ENCODE measurements at places on chromosomes 13 and 19.
A peak's percentile ranks its signal among the peaks of the same experiment; 100 is the strongest.

GRCh38 chr13:20378721-20379120 lies 146.6 kb upstream of the GJB6 start:
- DNase-seq = no peak

DNA sequence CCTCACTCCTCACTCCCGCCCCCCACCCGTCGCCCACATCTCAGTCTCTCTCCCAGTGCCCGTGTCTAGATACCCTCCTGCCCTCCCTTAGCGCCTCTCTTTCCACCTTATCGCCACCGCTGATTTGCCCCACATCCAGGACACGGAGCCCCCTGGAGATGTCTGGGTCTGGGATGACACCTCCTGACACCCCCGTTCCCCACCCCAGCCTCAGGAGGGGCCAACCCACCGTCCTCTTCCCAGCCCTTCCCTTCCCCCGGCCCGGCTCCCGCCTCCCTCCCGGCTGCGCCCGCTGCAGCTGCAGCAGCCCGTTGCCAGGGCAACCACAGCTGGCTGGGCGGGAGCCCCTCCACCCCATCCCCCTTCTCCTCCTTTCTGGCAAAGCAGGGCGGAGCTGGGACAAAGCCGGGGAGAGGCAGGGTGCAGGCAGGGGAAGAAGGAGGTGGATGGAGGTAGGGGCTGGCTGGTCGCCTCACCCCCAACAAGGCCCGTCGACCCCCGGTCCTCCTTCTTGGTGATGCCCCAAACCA lies 13.5 kb downstream of the DPF1 start:
- DNase-seq = no peak

DNA sequence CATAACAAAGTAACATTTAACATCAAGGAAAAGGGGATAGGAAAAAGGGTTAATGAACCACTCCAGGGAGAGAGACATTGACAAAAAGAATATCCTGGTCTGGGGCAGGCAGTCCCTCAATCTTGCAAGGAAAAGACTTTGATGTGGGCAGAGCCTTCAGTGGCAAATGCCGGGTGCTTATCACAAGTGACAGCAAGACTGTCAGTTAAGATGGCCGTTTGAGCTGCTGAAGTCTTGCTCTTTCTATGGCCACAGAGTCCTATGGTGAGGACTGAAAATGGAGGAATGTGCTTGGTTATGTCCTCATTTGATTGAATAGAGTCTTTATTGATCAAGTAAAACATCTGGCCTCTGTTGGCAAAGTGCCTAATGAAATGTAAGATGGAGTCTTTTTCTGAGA lies 112.1 kb downstream of the B3GLCT start:
- no peak for DNase-seq

- no peak for DNase-seq
Measured at GRCh38 chr19:50657222-50657669, 8.0 kb downstream of the C19orf81 start.

- DNase-seq = no peak
Measured at GRCh38 chr13:47628666-47629065, 372.4 kb downstream of the SUCLA2 start.

- no peak for DNase-seq
Measured at GRCh38 chr13:55439450-55439849, 1701.3 kb upstream of the PRR20A start.

DNA sequence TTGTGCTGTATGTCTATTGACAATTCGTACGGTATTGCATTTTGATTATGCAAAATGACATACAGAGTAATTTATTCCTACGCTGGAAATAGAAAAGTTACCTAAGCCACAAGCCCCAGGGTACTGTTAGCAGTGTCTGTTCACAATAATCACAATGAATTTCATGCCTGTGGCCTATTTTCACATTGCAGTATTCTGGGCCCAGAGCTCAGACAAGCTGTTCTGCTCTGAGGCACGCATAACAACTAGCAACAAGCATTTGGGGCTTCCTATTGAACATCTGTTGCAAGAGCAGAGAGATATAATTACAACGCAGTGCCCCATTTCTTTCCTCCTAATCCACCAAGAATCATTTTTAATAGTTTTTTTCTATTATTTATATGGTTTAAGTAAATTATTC lies 158.9 kb upstream of the SGCG start:
- no peak for DNase-seq

- DNase-seq = no peak
Measured at GRCh38 chr13:21130116-21130515, 46.2 kb downstream of the SKA3 start.

DNA sequence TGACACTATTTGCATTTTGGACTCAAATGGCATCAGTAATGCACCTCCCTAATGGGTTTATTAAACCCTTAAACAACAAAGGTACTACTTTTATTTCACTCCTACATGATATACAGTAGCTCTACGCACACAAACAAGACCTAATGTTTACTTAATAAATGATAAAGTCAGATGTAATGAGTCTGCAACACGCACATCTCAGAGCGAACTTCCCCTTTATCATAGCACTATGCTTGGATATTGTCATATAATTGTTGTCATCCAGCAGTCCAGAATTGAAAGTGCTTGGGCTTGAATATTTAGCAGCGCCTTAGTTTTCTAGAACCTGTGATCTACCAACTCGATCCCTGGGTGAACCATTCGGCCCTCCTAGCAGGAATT lies 772 bp downstream of the PARP4 start:
- no peak for DNase-seq

DNA sequence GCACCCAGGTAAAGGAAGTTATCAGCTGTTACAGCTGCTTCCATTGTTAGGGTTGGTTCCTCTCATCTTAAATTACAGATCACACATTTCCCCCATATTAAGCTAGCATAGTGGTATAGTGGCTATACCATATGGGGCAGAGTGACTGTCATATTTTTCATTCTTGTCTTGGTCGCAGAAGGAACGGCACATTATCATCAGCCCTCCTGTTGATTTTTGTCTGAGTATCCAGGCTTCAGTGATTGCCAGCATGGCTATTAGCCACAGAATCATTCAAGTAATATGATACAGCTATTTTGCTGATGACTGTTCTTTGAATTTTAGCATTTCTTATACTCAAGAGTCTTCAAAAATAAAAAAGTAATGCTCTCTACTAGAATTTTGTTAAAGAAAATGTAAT lies 240.9 kb downstream of the LIG4 start:
- no peak for DNase-seq

DNA sequence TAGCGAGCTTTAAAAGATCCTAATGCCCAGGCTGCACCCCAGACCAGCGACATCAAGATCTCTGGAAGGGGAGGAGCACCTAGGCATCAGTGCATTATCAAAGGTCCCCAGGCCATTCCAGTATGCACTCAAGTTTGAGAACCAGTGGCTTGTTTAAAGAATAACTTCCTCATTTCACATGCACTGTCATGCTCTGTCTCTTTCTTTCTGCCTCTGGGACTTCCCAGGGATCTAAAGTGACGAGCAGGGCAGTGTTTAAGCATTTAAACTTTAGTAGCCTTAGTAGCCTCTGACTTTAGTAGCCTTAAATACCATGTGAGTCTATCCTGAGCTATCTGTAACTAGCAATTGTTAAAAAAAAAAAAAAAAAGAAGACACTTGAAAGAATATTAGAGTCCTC lies 8.9 kb upstream of the FARP1 start:
- no peak for DNase-seq

GRCh38 chr19:48672994-48673393 lies at the start of gene NTN5:
TSS of gene NTN5 (minus strand) at chr19:48673017. CDS start at chr19:48670986, 2,031 bp downstream.
- no peak for DNase-seq

- no peak for DNase-seq
Measured at GRCh38 chr19:53951436-53951835, 11.3 kb upstream of the CACNG8 start.

- no peak for DNase-seq
Measured at GRCh38 chr13:53012707-53013106, 15.9 kb upstream of the OLFM4 start.

GRCh38 chr19:778910-779653 lies 18.2 kb upstream of the PTBP1 start:
- peak; percentile 97 for DNase-seq

- DNase-seq = no peak
Measured at GRCh38 chr19:4472174-4472974, at the start of gene HDGFL2. TSS of gene HDGFL2 (plus strand) at chr19:4472297. CDS start at chr19:4472351, 54 bp downstream.

GRCh38 chr19:41373993-41374392 lies 2.3 kb upstream of the TMEM91 start:
- peak; percentile 91 for DNase-seq

- DNase-seq = no peak
Measured at GRCh38 chr13:80945328-80945727, 604.4 kb upstream of the SPRY2 start.

DNA sequence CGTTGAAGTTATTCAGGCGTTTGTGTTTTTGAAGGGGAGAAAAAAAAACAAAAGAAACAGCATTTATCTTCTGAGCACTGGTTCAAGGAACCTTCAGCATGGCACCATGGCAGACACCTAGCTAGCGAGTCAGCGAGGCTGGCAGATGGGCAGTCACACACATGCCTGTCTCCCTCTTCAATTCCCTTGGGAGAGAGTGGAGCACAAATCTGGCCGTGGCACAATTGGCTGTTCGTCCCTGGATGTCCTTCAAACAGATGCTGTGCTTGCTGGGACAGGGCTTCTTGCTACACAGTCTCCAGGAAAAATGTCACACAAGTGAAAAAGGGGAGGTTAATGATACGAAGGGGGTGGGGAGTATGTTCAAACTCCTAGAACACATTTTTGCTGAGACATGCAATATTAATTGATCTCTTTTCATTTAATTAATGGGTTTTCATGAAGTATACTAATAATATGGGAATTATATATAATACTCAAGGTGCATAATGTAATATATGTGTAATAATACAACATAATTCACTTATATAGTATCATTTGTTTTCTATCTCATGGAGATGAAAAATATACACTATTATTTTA lies 1674.5 kb upstream of the SLC10A2 start:
- DNase-seq = no peak

DNA sequence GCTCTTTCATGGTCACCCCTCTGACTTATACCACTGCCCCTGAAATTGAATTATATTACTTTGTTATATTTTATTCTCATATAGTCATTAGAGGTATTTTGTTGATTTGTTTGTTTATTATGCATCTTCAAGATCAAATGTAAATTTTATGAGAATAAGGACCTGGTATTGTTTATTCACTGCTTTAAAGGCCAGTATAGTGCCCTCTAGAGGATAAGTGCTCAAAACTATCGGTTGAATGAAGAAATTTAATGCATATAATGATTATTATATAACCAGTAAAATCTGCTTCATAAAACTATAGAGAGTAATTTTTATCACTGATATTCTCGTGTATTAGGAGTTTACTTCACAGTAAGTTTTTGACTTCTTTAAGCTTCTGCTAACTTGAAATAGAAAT lies 1401.9 kb downstream of the SLITRK1 start:
- DNase-seq = no peak

GRCh38 chr13:36430247-36431203 lies 1.8 kb upstream of the CCNA1 start:
- DNase-seq = no peak

GRCh38 chr13:47463726-47464125 lies 537.3 kb downstream of the SUCLA2 start:
- no peak for DNase-seq

GRCh38 chr19:897442-898039 lies 4.3 kb downstream of the RNU6-9 start:
- no peak for DNase-seq

- no peak for DNase-seq
Measured at GRCh38 chr19:2586196-2586595, 110.3 kb downstream of the GADD45B start.

Data from fibroblast of gingiva (primary cell).